ENCODE measurements at places on chromosomes 2 and 18.

- DNase-seq: no peak
Observed at GRCh38 chr2:234378440-234378839, 118.4 kb downstream of the ARL4C start.

DNA sequence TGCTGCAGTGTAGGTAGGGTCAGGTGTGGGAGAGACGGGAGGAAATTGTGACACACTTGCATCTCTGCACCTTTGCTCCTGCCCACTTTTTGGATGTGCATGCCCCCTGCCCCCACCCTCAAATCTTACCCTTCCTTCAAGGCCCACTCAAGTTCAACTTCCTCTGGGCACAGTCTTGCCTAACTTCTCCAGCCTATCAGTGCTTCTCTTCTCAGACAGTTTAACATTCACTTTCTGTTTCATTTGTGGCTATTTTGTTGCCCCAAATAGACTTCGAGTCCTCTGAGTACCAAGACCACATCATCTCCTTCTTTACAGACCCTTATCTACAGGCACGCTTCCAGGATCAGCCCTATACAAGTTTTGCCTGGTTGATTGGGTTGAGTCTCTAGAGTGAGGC is 2.7 kb downstream of the ST8SIA5 start:
- no peak for DNase-seq

DNA sequence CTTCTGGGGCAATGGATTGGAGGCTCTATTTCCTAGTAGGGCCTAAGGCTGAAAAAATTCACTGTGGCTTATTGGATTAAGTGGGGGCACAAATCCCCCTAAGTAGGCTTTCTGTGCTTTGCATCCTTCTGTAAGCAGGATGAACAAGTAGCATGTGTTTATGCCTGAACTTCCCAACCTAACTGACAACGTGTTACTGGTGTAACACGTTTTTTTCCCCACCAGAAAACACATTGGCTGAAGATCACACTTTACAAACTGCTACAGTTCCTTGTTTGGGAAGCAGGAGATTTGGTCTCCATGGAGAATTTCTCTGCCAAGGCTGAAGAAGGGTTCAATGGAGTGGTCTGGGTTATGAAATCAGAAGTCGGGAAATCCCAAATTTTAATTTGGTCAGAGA is 7.2 kb upstream of the ITGA6 start:
- DNase-seq: no peak

- DNase-seq: peak; percentile 82
Observed at GRCh38 chr2:20198001-20198400, 26.9 kb downstream of the SDC1 start.

GRCh38 chr2:236711440-236711839 is 141.8 kb downstream of the ACKR3 start:
- no peak for DNase-seq

DNA sequence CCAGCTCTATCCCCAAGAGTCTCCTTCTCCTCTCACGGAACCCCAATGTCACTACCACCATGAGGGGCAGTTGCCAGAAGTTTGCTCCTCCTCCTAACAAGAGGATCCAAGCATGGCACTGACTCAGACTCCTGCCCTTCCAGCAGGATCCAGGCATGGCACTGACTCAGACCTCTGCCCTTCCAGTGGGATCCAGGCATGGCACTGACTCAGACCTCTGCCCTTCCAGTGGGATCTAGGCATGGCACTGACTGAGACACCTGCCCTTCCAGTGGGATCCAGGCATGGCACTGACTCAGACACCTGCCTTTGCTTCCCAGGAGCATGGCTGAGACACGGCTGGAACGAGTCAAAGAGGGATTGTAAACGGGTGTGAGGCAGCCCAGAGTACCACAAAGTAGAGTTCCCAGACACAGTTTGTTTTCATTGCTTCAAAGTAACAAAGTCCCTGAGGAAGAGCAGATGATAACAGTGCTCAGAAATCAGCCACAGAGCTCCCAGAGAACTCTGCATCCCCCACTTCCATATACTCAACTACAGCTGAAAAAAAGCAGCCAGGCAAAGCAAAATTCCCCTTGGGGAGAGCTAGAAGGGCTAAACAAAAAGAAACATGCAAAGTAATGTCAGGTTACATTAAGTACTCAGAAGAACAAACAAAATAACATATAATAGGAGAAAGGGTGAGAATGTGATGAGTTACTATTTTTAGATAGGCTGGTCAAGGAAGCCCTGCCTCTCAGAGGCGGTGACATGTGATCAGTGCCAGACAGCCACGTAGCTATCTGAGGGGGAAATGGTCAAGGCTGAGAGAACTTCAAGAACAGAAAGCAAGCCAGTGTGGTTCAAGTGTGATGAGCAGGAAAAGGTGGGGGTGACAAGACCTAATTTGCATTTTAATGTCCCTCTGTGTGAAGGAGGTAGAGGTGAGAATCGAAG is 3.0 kb downstream of the BUB1 start:
- DNase-seq: no peak

DNA sequence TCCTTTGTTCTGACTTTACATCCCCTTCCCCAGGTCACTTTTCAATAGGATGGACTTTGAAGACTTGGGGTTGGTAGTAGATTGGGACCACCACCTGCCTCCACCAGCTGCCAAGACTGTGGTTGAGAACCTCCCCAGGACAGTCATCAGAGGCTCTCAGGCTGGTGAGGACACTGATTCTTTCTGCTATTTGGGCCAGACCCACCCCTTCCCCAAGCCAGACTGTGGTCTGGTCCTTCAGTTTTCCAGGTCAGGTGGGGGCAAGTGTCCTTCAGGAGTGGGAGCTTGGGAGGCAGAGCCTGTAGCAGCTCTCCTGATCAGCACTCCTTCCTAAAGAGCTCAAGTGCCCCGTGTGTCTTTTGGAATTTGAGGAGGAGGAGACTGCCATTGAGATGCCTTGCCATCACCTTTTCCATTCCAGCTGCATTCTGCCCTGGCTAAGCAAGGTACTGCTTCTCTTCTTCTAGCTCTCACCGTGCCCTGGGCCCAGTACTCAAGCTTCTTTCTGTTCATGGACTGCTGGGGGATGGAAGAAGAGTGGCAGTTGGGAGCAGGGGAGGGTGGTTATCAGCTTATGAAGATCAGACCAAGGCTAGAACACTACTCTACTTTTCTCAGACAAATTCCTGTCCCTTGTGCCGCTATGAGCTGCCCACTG is 1.1 kb downstream of the RNF181 start:
- no peak for DNase-seq

DNA sequence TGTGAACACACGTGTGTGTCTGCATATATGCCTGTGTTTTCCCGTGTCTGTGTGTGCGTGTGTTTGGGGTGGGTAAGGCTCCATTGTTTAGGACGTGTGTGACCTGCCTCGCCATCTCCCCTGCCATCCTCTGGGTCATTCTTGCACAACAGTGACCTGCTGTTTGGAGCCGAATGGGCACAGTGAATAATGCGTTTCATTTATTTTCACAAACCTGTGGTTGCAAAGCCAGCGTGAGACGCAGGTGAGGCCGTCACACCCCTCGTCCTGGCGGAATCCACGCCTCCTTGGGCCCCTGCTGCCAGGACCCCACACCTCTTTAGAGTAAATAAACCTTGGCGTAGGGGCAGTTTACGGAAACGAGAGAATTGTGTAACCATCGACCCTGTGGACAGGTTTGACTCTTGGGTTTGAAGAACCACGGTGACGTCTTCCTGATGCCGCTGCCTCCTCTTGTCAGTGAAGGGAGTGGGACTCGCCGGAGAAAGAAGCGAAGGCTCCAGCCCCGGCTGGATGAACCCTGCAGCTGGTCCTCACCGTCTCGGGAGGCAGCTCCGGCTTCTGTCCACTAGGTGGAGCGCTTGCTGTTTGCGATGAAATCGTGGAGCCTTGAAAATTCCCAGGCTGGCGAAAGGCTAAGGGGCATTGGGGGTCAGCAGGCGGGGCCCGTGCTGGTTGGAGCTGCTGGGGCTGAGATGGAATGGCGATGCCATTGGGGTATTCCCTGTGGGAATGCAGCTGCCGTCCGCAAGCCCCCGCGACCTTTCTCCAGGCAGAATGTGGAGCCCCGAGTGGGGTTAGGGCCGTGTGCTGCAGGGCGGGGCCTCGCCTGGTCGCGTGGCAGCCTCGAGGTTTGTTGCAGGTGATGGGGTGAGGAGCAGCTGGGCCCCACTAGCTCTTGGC is 81.1 kb downstream of the RTP5 start:
- peak; percentile 17 for DNase-seq

GRCh38 chr2:232349546-232349945 is 29.0 kb upstream of the ALPP start:
- DNase-seq: no peak

DNA sequence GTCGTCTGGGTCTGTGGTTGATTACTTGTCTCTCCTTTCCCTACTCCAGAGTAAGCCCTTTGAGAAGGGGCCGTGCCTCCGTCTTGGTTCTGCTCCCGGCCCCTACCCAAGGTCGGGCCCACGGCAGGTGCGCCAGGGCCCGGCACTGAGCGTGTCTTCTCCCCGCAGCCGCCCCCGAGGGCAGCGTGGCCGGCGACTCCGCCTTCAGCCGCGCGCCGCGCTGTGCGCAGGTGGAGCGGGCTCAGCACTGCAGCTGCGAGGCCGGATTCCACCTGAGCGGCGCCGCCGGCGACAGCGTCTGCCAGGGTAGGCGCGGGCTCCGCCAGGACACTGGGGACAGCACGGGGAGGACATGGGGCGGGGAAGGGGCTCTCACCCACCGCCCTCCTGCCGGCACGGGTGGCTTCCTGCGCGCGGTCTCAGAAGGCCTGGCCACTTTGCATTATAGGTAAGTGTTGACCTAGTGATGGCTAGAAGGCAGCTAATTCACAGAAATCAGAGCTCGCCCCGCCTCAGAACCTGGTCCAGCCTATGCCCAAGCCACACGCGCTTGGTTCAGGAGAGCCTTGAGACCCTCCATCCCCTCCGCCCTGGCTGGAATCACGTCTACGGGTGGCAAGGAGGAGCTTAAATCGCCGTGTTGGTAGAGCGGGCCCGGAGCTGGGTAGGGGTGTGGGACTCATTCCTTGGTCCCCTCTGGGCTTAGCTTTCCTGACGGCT is 43.5 kb downstream of the FBLN7 start:
- DNase-seq: peak; percentile 45

DNA sequence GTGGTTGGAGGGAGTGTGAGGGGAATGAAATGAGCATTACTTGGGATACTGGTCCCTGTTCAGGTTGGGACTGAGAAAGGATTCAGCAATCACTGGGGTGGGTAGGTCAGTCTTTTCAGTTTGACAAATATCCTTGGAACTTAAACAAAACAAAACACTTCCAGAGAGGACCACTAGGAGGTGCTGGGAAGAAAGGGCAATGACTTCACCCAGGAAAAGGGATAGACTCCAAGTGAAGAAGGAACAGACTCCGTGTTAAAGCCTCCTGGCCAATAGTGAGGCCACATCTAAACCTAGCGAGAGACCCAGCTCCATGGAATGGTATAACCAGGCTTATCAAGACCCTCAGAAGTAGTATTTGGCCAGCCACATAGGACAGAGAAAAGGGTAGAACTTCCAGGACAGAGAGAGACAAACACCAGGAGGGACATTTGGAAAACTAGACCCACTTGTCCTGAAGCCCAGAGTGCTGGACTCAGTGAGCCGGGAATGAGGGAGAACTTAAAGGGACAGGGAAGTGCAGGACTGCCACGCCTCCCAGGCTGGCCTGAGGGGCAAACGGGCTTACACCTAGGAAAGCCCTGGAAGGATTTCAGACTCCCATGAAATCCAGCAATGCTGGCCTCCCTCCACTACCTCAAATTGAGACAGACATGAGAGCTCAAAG is 19.6 kb upstream of the KCNG3 start:
- DNase-seq: no peak

DNA sequence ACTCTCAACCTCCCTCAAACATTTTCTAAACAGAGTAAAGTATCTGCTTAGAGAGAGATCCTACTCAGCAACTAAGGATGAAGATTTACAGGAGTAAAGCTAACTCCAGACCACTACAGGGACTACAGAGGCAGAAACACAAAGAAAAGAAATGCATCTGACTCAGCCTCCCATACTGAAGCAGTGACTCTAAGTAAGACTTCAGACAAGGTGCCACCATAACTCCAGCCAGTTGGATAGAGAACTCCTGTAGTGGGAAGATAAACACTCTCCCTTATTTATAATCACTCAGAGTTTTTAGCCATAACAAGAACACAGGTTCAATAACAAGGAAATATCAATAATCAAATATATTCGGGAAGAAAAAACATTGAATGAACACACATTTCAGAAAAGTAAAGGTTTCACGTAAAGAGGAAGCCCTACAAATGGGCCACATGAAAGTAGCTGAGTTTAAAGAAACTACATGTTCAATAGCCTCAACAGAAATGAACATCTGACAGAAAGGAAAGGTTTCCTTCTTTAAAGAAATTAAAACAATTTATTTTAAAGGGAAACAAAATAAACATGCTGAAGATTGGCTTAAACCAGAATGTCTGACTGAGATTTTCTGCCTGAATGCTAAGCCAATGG is 519.9 kb downstream of the KCNJ3 start:
- no peak for DNase-seq

DNA sequence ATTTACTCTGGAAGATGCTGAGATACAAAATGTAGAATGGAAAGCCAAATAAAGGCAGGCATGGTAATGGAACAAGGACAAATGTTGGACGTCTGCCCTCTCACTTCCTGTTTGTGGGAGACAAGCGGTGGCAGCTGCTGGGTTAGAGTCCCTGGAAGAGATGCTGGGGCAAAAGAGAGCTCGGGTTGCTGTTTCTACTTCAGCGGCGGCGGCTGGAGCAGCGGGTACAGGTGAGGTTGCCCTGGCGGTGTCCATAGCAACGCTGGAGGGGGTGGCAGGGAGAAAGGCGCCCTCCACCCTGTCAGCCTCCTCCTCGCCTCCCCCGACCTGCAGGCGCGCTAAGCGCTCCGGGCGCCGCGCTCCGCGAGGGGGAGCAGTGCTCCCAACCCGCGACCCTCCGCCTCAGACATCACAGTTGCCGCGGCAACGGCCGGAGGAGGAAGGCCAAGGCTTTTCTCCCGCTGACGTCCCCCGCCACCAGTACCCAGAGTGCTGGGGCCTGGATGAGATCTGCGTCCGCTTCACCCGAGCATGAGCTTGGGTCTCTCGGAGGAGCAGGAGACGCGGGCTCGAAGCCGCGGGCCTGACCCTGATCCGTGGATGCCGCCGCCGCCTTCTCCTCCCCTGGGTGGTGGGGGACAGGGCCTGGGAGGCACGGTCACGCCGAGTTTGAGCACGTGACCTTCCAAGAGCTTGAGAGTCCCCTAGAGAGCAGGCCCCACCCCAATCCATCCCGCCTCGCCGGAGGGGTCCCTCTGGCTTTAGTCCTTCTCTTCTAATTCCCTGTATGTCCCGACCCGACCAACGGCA is 65.6 kb downstream of the NOL4 start:
- DNase-seq: peak; percentile 89

DNA sequence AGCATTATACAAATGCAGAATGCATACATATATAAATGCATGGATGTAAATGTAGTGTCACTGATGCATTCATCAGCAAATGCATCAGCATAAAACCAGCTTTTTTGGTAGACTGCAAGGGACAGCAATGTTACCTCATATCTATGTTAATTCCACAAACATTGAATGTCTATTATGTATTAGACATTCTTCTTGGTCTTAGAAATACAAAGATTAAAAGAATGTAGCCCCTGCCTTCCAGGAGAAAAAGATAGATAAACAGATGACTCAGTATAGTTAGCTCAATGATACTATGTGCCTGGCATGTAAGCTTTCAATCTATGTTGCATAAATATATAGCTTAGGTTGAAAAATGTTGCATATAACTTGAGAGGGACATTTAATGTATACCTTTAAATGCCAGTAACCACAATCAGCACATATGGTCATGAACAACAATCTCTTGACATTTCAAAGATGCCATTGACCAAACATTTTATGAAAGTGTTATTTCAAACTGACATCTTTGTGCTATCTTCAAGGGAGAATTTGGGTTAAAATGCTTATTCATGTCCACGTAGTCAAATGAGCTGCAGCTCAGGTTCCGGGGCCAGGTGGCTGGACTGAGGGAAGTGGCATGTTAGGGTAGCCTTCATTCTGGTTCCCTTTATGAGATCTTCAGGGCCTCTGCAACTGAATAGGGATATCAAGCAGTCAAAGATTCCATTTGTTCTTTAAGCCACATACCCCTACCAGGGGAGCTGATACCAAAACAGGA is 45.2 kb upstream of the GCG start:
- DNase-seq: no peak

Data from NCI-H2029 treated with DMSO at 0.1 percent for 48 hours (cell line).